CD8-positive, alpha-beta T cell (primary cell): ENCODE measurements at places on chromosomes 6 and 20.
A peak's percentile ranks its signal among the peaks of the same experiment; 100 is the strongest.

DNA sequence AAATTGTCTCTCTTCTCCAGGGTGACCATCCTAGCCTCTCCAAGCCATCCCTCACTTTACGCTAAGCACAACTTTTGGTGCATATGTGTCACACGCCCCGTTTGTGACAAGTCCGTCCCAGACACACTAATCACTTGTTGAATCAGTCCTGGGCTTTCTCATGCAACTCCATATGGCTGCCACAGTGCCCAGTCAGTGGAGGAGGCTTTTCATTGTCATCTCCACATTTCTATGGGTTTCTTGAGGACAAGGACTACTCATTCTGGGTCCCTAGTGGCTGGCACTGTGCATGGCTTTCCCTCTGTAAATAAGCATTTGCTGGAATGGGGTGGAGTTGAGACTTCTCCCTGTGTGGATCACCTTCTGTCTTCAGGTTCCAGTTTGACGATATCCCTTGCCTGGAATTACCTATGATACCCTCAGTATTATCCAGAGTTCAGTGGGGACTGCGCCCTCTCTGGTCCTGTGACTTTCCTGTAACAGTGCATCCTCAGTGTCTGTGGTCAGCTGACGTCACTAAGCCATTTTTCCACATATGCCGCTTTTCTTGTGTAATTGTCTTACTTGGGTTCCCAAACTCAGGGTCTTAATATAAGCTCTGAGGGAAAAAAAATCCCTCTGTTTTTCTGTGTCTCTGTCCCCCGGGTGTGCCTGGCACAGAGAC lies 59.8 kb upstream of the MYL9 start:
- DNase-seq, result no peak

DNA sequence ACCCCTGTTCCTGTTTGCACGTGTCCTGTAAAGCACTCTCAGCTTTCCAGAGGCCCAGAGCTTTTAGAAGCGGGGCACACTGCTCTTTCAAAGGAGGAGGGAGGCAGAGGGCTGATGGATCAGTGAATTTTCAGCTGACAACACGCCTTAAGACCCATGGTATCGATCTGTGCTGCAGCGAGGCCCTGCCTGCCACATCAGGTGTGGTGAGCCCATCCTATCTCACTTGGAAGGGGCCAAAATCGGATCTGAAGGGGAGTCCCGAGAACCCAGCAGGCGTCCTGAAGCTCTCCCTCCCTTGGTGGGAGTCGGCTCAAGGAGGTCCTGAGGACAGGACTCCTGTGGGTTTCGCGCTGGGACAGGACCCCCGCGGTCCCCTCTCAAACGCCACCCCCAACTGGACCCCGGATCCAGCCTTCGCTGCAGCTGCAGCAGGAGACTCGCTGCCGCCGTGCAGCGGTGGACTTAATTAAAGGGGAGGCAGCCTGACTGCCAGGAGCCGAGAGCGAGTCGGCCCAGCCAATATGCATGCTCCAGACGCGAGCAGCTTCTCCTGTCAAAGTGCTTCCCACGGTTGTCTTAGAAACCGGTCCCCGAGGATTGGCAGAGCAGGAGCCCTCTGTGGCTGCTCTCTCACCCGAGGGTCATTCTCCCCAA lies 580.0 kb upstream of the ZNF337 start:
- DNase-seq, result no peak

- no peak for DNase-seq
Observed at GRCh38 chr6:150702675-150703074, 103.0 kb downstream of the PLEKHG1 start.

- DNase-seq, result peak; percentile 12
Observed at GRCh38 chr6:12890171-12890790, 173.7 kb downstream of the PHACTR1 start.

- no peak for DNase-seq
Observed at GRCh38 chr6:30060606-30061091, 416 bp upstream of the POLR1H start.

GRCh38 chr6:13614126-13614925 lies 809 bp upstream of the NOL7 start:
- DNase-seq, result peak; percentile 35

GRCh38 chr20:32527447-32528055 lies 57.6 kb downstream of the NOL4L start:
- DNase-seq, result no peak
